ENCODE measurements at places on chromosomes 1 and 21. TPM values are rescaled to one million over a fixed set of nuclear protein-coding genes. Genes with fewer than 3 reads are reported as not detected.

PSMG1 gene
- 45.3 TPM for polyA plus RNA-seq

RYR2 gene
- polyA plus RNA-seq: not detected

NIBAN1 gene
- polyA plus RNA-seq: 9.9 TPM

SIPA1L2 gene
- polyA plus RNA-seq: 1.1 TPM

F5 gene
- polyA plus RNA-seq: 3.3 TPM

CNN3 gene
- 2.3 TPM for polyA plus RNA-seq

GRCh38 chr1:118987468-118988185 lies 516 bp downstream of the TBX15 start:
- H3K27ac ChIP-seq: no peak overlapping the region
- DNase-seq: no peak
- peaks cover 12% of the 10 kb centered on the region for H3K4me1 ChIP-seq
- no peak overlapping the region for H3K4me3 ChIP-seq
- H3K36me3 ChIP-seq: no peaks in the 10 kb centered on the region
- H3K27me3 ChIP-seq: peaks cover 35% of the 10 kb centered on the region

DNA sequence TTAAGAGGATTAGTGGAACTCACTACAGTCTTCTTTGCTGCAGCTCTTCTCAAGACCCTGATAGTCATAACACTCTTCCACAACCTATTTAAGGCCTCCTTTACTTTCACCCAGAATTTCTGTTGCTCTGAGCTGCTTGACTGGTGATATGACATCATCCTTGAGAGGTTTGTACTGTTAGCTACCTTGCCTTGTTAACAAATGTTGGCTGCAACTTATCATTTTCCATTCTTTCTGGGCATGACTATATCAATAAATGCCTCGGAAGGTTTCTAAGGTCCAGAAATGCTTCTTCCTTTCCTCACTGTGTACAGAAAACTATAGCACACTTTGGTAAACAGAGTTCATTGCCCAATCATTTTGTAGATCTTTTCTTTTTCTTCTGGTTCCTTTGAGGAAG lies 1292.2 kb upstream of the TMPRSS15 start:
- no peak overlapping the region for H3K4me3 ChIP-seq
- H3K27me3 ChIP-seq: no peaks in the 10 kb centered on the region

DNA sequence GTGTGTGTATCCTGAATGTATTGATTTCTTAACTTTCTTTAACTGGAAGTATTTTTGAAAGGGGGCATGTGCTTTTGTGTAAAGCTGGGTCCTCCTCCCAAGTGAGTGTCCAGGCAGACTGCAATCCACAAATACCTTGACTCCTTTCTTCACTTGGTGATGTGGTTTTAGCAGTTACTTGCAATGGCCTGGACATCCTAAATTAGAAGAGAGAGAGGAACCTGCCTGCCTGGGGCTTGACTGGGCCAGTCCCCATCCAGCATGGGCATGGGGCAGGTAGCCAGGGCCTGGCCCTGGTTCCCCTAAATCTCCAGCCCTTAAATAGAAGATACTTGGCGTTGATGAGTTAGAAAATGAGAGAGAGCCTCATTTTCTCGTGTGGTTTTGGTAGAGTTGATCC lies 159.7 kb downstream of the PGBD5 start:
- DNase-seq: no peak
- no peak overlapping the region for H3K4me3 ChIP-seq
- H3K27ac ChIP-seq: no peak overlapping the region

DNA sequence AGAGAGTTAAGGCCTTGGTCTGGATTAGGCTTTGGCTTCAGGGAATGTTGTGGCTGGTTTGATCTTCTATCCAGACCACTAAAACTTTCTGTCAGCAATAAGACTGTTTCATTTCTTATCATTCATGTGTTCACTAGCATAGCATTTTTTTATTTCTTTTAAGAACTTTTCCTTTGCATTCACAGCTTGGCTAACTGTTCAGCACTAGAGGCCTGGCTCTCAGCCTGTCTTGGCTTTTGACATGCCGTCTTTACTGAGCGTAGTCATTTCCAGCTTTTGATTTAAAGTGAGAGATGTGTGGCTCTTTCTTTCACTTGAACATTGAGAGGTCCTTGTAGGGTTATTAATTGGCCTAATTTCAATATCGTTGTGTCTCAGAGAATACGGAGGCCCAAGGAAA lies 62.5 kb downstream of the RNF220 start:
- H3K27ac ChIP-seq: no peak overlapping the region
- H3K27me3 ChIP-seq: peaks cover 4% of the 10 kb centered on the region
- no peaks in the 10 kb centered on the region for H3K36me3 ChIP-seq
- DNase-seq: no peak
- H3K4me1 ChIP-seq: no peaks in the 10 kb centered on the region
- H3K4me3 ChIP-seq: no peak overlapping the region

GRCh38 chr1:109891930-109892329 lies 18.7 kb upstream of the CSF1 start:
- no peak for DNase-seq
- H3K4me1 ChIP-seq: peaks cover 16% of the 10 kb centered on the region
- no peaks in the 10 kb centered on the region for H3K36me3 ChIP-seq

DNA sequence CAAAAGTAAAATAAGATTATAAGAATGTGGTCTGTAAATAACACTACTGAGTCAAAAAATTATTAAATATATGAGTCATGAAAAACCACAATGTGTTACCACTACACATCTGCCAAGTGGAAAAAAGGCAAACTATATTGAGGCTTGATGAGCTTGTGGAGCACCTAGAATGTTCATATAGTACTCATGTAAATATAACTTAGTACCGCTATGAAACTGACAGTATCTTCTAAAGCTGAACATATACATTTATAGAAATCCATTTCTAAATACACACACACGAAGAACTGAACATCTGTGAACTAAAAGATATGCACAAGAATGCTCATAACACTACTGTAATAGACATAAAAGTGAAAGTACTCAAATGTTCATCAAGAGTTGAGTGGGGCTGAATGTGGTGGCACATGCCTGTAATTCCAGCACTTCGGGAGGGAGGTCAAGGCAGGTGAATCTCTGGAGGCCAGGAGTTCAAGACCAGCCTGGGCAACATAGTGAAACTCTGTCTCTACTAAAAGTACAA lies 18.5 kb upstream of the GBP3 start:
- H3K36me3 ChIP-seq: no peaks in the 10 kb centered on the region
- no peak overlapping the region for H3K27ac ChIP-seq
- H3K4me1 ChIP-seq: peaks cover 23% of the 10 kb centered on the region
- no peak for DNase-seq
- H3K27me3 ChIP-seq: no peaks in the 10 kb centered on the region

DNA sequence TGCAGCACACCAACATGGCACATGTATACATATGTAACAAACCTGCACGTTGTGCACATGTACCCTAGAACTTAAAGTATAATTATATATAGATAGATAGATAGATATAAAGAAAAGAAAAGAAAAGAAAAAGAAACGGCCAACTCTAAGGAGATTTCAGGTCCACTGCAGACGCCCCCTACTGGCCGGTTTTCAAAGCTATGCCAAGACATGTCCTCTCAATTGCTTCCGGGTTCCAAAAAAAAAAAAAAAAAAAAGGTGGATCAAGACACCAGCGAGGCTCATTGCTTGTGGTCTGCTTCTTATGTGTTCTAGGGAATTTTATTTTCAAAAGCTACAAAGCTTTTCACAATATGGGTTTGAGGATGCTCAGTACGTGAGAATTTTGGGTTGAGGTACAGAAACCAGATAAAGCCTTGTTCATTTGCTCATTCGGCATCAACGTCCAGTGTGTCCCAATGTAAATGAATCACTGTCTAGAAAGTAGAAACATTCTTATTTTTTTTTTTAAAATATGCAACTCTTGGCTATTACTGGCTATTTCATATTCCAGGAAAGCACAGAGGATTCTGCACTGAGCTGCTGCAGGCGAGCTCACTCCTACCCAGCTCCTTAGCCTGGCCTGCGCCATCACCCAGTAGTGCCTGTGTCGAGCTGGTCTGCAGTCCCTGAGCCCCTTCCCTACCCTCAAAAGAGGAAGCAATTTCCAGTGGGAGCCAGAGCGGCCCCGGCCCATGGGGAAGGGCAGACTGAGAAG lies 643.0 kb downstream of the KIF26B start:
- no peak overlapping the region for H3K27ac ChIP-seq
- no peaks in the 10 kb centered on the region for H3K4me1 ChIP-seq
- no peak overlapping the region for H3K4me3 ChIP-seq
- H3K36me3 ChIP-seq: no peaks in the 10 kb centered on the region
- DNase-seq: no peak
- no peaks in the 10 kb centered on the region for H3K27me3 ChIP-seq

GRCh38 chr21:44376606-44377005 lies 23.2 kb downstream of the TRPM2 start:
- H3K4me1 ChIP-seq: peaks cover 18% of the 10 kb centered on the region
- H3K4me3 ChIP-seq: no peak overlapping the region
- DNase-seq: no peak
- H3K27ac ChIP-seq: no peak overlapping the region
- no peaks in the 10 kb centered on the region for H3K36me3 ChIP-seq
- no peaks in the 10 kb centered on the region for H3K27me3 ChIP-seq

DNA sequence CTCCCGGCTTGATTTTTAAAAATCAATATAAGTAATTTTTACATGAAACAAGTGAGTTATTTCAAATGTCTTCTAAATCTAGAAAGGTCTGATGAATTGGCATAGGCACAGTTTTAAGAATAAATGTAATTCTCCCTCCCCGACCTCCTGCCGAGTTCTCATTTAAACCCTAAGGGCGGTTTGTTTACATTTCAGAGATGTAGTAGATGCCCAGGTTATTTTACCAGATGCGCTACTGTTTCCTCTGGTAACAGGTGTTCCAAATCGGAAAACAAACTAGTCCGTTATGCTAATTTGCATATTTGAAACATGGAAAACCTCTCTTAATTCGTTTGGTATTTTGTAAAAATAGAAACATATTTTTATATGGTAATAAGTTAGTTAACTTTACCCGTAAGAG lies 53.8 kb upstream of the CFAP126 start:
- peaks cover 9% of the 10 kb centered on the region for H3K4me1 ChIP-seq
- H3K36me3 ChIP-seq: no peaks in the 10 kb centered on the region
- H3K4me3 ChIP-seq: no peak overlapping the region

DNA sequence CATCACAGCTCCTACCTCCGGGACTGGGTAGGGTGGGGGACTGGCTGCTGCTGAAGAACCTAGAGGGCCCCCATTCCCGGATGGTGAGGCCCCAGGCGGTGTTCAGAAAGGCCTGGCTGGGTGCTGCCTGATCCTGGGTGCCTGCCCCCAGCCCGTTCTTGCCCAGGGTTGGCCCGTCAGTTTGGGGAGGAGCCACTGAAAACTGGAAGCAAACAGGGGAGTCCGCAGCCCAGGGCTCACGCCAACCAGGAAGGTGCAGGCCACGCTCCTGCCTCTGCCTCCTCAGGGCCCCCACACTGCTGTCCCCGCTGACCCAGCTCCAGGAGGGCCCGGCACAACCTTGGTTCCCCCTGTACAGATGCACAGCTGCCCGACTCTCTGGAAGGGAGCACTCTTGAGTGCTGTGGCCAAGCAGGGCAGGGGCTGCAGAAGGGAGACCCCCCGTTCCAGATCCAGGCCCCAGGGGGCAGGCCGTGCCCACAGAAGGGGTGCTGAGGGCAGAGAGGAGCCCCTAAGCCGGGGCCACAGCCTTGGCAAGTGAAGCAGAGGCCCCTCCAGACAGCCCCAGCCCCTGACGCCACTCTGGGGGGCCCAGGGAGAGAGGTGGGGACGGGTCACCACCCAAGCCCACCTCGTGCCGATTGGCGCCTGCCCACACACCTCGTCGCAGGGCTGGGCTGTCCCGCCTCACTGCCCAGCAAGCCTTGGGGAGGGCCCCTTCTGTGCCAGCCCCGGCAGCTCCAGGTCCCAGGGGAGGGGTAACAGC lies 5.5 kb downstream of the C1QTNF12 start:
- no peak overlapping the region for H3K4me3 ChIP-seq
- H3K36me3 ChIP-seq: no peaks in the 10 kb centered on the region
- H3K4me1 ChIP-seq: no peaks in the 10 kb centered on the region
- no peak overlapping the region for H3K27ac ChIP-seq
- no peak for DNase-seq
- peaks cover 2% of the 10 kb centered on the region for H3K27me3 ChIP-seq

DNA sequence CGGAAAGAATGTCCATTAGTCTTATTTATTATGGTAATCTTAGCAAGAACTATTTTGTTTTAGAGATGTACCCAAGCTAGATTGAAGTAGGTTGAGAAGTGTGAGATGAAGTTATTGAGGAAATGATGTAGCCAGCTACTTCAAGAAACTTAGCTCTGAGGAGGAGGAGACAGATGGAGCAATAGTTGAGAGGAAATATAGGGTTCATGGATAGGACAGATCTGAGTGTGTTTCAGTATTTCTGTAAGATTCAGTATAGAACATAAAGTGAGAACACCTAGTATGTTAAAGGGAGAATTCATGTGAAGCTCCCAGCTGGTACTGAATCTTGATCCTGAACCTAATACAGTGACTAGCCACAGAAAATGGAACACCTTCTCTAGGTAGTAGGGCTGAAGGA lies 28.9 kb downstream of the TSNAX start:
- DNase-seq: no peak
- no peak overlapping the region for H3K4me3 ChIP-seq
- no peak overlapping the region for H3K27ac ChIP-seq
- H3K27me3 ChIP-seq: no peaks in the 10 kb centered on the region
- H3K36me3 ChIP-seq: no peaks in the 10 kb centered on the region

GRCh38 chr21:35954066-35954465 lies 106.3 kb downstream of the SETD4 start:
- H3K27me3 ChIP-seq: no peaks in the 10 kb centered on the region
- H3K4me1 ChIP-seq: no peaks in the 10 kb centered on the region
- H3K4me3 ChIP-seq: no peak overlapping the region
- no peaks in the 10 kb centered on the region for H3K36me3 ChIP-seq

DNA sequence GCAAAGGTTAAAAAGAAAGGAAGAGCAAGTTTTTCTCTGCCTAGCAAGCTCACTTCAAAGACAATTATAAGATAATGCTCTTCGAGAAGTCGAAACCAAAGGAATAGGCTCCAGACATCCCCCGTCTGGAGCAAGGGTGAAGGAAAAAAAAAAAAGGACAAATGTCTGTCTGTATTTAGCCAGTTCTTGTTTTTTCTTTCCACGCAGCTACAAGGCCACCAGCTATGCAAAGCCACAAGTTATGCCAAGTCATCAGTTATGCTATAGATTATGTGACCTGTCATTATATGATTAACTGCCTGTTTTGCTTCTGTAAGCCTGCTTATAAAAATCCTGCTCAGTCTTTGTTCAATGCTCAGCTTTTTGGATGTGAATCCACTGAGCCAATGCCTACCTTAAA lies 2.4 kb upstream of the THEM5 start:
- H3K36me3 ChIP-seq: no peaks in the 10 kb centered on the region
- H3K4me1 ChIP-seq: no peaks in the 10 kb centered on the region
- H3K27ac ChIP-seq: no peak overlapping the region
